ENCODE measurements at places on chromosomes 2 and 18. TPM values are rescaled to one million over a fixed set of nuclear protein-coding genes. Genes with fewer than 3 reads are reported as not detected.
A peak's percentile ranks its signal among the peaks of the same experiment; 100 is the strongest.

UGT1A4 gene
- polyA plus RNA-seq: 0.38 TPM

RGPD3 gene
- not detected for polyA plus RNA-seq

GRCh38 chr2:216246766-216247165 lies 125.5 kb downstream of the MARCHF4 start:
- no peaks in the 10 kb centered on the region for H3K4me1 ChIP-seq
- H3K27ac ChIP-seq: no peak overlapping the region
- no peaks in the 10 kb centered on the region for H3K27me3 ChIP-seq
- H3K36me3 ChIP-seq: no peaks in the 10 kb centered on the region

- DNase-seq: no peak
- H3K27me3 ChIP-seq: no peaks in the 10 kb centered on the region
- H3K4me1 ChIP-seq: no peaks in the 10 kb centered on the region
Observed at GRCh38 chr2:166091439-166091838, 36.4 kb downstream of the SCN1A start.

DNA sequence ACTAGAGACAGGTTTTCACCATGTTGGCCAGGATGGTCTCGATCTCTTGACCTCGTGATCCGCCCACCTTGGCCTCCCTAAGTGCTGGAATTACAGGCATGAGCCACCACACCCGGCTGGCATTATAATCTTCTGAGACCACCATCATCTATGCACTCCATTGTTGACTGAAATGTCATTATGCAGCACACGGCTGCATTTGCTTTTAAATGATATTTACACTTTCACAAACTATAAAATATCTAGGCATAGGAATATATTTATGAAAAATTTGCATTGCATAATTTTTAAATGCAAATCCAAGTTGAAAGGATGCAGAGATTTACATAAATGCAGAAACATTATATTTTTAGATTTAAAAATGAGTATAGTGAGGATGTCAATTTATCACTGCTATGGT lies 30.0 kb upstream of the ANKRD44 start:
- H3K36me3 ChIP-seq: no peaks in the 10 kb centered on the region
- no peak overlapping the region for H3K27ac ChIP-seq
- H3K4me1 ChIP-seq: no peaks in the 10 kb centered on the region
- DNase-seq: no peak
- no peaks in the 10 kb centered on the region for H3K27me3 ChIP-seq

PROKR1 gene
- not detected for polyA plus RNA-seq

GRCh38 chr2:207149249-207150213 lies 16.2 kb downstream of the KLF7 start:
- peak overlapping the region; percentile 0 for H3K27ac ChIP-seq
- H3K36me3 ChIP-seq: peaks cover 4% of the 10 kb centered on the region
- no peak overlapping the region for H3K4me3 ChIP-seq
- no peaks in the 10 kb centered on the region for H3K27me3 ChIP-seq
- DNase-seq: no peak

GRCh38 chr2:120546048-120546864 lies 189.4 kb upstream of the GLI2 start:
- no peak overlapping the region for H3K4me3 ChIP-seq
- no peak overlapping the region for H3K27ac ChIP-seq
- no peaks in the 10 kb centered on the region for H3K36me3 ChIP-seq
- no peak for DNase-seq

DNA sequence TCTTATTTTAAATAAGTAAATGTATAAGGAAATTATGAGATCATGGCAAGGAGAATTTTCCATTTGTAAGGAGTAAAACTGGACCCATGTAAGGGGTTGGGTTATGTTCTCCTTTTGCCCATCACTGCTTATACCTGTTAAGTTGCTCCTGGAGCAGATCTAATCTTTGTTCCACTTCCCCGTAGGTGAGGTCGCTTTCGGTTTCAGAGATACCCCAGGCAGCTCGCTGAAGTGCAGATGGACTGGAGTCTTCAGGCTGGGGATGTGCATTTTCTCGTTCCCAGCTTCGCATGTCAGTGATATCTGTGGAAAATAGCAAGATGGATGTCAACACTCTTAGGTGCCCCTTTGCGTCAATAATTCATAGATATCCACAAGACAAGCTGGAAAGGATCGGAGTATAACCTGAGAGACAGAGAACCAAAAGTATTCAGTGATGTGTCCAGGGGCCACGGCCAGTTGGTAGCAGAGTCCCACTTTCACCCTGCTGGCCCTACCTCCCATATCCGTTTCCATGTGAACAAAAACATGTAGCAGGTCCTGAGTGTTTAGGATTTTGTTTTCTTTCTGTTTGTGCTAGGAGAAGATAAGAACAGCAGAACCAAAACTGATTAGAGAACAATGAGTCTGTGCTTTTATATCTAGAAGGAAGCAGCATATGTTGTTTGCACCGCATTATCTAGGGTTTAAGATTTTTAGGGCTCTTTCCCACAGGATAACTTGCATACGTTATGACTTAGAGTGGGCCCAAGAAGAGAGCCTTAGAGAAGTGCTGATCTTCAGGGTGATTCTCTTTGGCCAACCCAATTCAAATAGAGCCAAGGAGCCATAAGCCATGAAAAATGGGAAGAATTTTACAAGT lies 36.0 kb downstream of the GCA start:
- H3K4me1 ChIP-seq: no peaks in the 10 kb centered on the region
- H3K27me3 ChIP-seq: no peaks in the 10 kb centered on the region
- H3K27ac ChIP-seq: no peak overlapping the region
- no peaks in the 10 kb centered on the region for H3K36me3 ChIP-seq
- no peak for DNase-seq

Measured in stomach (tissue), 19 donors.